NCI-H1436 treated with DMSO at 0.1 percent for 48 hours (cell line): ENCODE measurements at places on chromosomes 12 and 14.

DNA sequence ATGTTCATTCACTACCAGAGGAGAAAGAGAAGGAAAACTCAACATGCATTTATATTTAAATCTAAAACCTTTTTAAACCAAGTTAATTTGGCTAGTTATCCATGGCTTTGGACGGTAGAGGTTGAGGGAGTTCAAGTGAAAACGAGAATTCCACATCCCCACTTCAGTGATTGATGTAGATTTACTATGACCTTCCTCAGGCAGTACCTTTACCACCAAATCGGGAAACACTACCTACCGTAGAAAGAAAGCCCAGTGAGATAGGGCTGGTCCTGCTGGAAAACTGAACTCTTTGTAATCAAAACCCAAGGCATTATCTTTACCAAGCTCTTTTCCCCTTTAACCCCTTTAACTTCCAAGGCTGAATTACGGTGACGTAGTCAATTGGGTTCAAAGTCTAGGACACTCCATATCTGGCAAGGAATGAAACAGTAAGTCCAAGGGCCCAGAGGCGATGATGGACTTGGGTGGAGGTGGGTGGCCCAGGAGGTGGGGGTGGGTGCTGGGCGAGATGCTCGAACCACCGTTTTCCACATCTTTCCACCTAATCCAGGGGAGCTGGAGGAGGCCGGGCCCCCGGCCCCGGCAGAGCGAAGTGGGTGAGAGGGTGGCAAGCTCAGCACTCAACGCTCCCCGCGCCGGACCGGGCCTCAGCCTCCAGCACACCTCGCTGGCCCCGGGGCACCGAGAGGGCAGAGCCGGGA lies 618 bp downstream of the SEC23A start:
- no peak for DNase-seq

DNA sequence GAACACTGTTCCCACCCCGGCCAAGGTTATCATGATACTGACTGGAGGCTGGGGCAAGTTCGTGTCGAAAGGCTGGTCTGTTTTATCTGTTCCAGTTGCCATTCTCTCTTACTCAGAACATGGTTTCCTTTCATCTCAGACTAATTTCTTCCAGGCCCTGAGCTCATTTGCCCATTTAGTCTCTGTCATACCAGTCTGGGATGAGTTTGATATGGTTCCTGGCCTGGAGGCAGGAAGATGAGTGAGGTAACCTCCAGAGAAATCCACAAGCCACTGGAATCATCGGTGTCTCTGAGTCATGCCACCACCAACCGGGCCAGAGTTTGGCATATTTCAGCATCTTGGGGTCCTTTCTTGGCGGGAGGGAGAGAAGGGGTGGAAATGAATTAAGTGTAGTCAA lies 114.7 kb downstream of the NTF3 start:
- no peak for DNase-seq

DNA sequence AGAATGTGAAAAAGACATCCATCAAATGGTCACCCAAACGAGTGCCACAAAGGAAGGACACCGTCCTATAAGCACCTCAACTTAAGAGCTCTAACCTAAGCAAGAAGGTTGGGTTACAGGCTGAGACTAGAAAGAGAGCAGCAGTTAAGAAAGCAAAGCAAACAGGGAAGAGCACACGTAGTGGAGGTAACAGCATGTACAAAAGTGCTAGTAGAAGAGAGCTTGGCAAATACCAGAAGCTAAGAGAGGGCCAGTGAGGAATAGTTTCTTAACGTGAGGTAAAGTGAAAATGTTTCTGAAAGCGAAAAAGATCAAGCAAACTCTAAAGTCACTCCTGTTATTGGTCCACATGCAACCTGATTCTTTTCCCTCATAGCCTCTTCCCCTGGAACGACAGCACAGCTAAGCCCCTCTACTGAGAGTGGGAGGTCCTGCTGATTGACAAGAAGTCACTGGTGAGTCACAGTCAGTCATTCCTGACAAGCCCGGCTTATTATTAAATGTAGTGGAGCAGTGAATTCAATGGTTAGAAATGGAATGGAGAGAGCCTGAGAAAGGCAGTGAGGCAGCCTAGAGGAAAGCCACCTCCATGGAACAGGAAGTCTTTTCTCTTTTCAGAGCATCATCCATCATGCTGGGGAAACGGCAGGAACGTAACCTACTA lies 204.4 kb downstream of the SLC25A21 start:
- DNase-seq: no peak

DNA sequence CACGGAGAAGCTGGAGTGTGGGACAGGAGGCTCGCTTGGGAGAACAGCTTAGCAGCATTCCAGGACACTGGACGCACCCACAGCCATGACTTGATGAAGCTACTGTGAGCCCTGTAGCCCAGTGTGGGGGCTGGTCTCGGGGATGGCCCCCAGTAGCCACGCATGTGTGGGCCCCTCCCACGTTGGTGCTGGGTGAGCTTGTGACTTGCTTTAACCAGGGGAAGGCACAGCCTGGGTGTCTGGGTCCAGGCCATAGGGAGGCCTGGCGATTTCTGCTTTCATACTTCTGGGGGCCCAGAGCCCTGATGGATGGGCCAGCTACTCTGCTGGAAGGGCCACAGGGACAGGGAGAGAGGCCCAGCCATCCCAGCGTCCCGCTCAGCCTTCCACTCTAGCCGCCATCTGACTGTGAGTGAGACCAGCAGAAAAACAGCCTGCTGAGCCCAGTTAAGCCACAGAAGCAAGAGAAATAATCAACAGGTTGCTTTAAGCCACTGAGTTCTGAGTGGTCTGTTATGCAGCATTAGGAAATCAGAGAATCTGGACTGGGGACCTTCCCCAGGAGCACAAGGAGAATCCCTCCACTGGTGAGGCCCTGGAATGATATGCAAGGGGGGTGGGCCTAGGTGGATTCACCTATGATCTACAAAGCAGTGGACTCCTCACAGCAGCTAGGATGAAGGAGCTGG lies 16.1 kb downstream of the DIO3 start:
- no peak for DNase-seq

DNA sequence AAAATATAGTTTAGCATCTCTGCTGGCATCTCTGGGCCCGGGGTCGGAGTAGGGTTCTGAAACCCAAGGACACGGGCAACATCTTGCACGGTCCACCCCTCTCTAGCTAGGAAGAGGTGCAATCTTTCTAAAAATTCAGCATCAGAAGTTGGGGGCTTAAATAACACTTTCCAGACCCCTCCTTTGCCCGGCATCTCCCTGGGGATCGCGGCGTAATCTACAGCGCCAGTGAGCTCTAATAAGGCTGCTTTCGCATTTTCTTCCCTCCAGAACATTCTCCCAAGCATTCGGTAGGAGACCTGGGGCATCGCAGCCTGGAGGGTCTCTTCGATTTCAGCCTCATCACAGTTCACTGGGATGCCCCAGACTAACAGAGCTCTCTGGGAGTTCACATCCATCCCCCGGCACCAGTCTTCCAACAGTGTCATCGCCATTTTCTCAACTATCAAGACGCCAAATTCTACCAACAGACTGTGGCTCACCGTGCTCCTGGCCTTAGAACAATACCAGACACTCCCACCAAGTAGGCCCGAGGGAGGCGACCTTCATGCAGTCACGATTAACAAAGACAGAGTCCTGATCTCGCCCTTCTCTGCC lies 880 bp downstream of the PNMA1 start:
- DNase-seq: no peak

GRCh38 chr12:82756303-82756702 lies 69.6 kb downstream of the TMTC2 start:
- DNase-seq: no peak

GRCh38 chr12:118052324-118053070 lies 8.5 kb downstream of the WSB2 start:
- DNase-seq: no peak

- DNase-seq: no peak
Measured at GRCh38 chr12:9651265-9651729, 18.2 kb upstream of the CLEC2D start.

GRCh38 chr12:116529048-116529447 lies 30.1 kb upstream of the MAP1LC3B2 start:
- no peak for DNase-seq

DNA sequence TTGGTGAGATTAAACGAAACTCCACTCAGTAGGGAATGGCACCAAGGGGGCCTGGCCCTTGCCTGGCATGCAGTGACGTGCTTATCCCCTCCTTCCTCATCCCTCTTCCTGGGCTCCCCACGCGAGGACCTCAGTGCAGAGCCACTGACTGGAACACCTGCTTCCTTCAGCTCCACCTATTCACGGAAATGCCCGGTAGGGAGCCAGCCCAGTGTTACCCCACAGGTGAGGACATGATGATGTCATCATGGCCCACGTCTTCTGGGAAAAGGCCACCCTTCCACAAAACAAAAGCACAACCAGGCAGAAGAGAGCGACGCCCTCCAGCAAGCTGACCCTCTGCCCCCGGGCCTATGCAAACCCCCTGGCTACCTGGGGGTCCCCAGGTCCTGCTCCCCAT lies 42.1 kb downstream of the CCDC85C start:
- DNase-seq: no peak
